ENCODE measurements at places on chromosomes 6 and 20.

GRCh38 chr6:73639040-73639439, 14.8 kb downstream of the SLC17A5 start:
- no peak for DNase-seq

DNA sequence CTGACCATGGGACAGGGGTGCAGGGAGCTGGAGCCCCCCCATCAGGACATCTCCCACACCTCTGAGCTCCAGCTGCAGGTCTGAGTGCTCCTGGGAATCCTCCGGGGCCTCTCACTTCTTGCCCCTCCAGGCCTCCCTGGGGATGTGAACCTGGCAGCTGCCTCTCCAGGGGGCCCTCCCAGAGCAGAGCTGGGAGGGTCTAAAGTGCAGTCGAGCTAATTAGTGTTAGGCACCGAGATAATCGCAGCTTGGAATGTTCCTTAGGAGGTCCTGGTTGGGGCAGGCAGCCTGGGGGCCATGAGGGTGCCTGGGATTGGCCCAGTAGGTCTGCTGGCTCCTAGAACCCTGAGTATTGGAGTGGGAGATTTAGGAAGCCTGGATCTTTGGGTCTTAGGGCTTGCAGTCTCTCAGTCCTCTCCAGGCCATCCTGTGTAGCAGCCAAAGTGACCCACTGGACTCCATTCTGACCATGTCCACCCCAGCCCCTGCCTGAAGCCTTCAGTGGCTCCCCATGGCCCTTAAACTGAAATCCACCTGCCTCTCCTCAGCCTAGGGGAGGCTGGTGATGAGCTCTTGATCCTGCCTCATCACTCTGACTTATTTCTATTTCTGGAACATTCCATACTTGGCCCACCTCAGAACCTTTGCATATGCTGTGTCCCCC, 26.0 kb downstream of the CEBPB start:
- no peak for DNase-seq

- no peak for DNase-seq
Observed at GRCh38 chr20:43953919-43954592, 39.4 kb downstream of the TOX2 start.

- no peak for DNase-seq
Observed at GRCh38 chr6:2768696-2769095, 3.5 kb downstream of the WRNIP1 start.

DNA sequence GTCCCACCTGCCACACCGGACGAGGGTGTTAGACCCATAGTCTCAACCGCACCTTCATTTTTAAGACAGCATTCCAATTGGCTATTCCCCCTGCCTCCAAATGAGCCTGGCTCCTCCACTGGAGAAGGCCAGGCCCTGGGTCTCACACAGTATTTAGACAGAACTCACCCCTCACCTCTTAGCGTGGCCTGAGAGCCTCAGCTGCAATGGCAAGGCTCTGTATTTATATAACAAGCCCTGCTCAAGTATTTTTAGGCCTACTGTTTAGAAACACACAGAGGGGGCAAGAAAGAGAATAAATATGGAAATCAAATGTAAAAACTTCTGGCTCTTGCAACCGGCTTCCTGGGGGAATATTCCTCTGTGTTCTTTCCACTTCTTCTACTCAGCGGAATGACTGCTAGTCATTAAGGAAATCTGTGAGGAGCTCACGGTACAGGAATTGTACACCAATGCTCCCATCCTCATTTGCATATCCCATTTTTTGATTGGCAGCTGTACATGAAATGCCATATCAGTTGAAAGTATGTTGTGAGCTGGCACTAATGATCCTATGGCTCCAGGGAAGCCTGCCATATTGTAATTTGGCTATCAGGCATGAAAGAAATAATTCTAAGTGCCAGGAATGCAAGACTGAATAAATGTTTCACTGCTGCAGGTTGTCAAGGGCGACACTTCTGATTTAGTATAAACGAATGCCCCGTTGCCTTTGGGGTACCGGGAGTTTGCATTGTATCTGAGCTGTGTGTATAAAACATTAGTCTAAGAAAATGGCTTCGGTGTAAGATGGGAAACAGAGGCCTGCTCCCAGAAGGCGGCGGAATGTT, 207.5 kb downstream of the ZNF217 start:
- DNase-seq = no peak

DNA sequence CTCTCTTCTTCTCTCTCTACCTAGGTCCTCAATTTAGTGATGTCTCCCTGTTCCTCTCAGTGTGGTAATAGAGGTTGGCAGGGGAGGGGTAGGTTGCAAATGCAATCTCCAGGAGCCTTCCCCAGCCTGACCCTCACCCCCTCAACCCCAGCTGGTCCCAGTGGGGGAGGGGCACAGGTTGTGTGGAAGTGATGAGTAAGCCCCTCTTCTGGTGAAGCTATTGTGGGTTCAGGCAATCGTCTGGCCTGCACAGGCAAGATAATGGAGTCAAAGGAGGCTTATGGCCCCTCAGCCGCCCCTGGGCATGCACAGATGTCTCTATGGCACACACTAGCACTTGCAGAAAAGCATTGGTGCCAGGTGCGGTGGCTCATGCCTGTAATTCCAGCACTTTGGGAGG, 10.8 kb upstream of the ADA start:
- no peak for DNase-seq

- no peak for DNase-seq
Observed at GRCh38 chr20:44500221-44500620, 21.6 kb downstream of the SERINC3 start.

- no peak for DNase-seq
Observed at GRCh38 chr20:25220810-25221591, 25.5 kb downstream of the ENTPD6 start.

DNA sequence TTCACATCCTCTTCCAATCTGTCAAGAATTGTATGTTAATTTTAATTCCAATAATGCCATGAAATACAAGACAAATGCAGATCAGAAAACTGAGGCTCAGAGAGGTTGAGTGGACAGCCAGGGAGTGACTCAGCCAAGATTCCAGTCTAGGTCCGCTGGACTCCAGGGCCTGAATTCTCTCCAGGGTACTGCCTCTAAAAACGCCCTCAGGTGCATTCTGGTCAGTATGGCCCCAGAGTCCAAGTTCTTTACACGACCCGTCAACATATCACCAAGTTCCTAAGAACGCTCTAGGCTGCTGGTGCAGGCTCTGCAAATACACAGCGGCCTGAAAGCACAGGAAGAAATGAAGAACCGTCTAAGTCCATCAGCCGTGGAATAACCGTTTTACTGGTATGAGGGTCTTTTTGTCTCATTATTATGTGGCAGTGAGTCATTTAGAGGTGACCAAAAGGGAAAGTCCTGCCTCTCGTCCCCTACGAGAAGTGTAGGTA, 709 bp upstream of the ASXL1 start:
- DNase-seq = no peak

- DNase-seq = no peak
Observed at GRCh38 chr6:131048459-131048858, 14.6 kb downstream of the EPB41L2 start.

- DNase-seq = no peak
Observed at GRCh38 chr6:14728396-14729024, 517.4 kb upstream of the JARID2 start.

DNA sequence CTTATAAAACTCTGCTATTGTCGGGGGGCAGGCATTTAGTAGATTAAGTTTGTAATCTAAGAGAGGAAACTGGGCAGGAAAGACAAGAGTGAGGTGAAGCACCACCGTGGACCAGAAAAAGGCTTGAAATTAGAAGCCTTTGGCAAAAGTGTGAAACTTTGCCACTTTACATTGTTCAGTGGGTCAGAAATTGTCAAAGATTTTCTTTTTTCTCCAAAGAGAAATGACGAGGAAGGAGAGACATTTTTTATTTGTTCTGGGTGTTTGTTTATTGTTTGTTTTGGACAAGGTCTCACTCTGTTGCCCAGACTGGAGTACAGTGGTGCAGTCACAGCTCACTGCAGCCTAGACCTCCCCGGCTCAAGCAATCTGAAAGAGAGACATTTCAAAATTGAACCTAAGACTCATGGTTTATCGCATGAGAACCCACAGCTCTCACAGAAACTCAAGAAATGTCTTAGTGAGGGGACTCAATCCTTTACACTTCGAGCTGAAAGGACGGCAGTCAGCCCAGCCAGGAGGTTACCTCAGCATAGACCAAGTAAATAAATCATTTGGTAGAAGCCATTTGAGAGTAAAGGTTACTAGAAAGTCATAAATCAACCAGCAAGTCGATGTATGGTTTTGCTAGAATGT, 262.8 kb upstream of the TAB2 start:
- no peak for DNase-seq

DNA sequence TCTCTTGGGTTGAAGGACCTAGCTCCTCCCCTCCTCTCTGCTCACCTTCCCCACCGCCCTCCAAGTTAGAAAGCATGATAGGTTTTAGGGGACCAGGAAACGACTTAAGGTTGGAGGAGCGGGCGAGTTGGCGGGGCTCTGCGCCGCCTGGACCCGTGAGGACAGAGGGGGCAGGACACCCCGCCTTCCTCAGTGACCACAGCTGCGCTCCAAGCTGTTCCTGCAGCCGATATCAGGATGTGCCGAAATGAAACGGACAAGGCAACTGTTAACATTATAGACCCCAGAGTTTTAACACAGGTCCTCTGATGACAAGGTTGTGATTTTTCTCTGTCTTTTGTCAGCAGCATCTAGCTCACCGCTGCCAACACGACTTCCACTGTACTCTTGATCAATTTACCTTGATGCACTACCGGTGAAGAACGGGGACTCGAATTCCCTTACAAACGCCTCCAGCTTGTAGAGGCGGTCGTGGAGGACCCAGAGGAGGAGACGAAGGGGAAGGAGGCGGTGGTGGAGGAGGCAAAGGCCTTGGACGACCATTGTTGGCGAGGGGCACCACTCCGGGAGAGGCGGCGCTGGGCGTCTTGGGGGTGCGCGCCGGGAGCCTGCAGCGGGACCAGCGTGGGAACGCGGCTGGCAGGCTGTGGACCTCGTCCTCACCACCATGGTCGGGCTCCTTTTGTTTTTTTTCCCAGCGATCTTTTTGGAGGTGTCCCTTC, at the start of gene GRM1:
Gene GRM1, plus strand, starts transcription at position 212 of the 722 bp plus-strand sequence. Its CDS starts 456 bp downstream, at position 668.
- no peak for DNase-seq

DNA sequence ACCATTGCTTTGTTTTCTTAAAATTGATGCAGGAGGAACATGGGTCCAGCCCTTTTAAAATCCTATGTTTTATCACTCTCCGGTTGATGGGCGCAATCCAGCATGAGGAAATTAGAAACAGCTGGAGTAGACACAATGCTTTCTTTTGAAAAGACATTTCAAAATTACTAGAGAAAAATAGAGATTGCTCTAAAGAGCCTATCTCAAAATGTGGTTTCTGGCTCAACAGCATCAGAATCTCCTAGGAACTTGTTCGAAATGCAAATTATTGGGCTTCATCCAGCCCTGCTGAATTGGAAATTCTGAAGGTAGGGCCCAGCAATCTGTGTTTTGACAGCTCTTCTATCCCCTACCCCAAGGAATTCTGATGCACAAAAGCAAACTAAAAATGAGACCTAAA, 190.8 kb upstream of the BMP2 start:
- DNase-seq = no peak

DNA sequence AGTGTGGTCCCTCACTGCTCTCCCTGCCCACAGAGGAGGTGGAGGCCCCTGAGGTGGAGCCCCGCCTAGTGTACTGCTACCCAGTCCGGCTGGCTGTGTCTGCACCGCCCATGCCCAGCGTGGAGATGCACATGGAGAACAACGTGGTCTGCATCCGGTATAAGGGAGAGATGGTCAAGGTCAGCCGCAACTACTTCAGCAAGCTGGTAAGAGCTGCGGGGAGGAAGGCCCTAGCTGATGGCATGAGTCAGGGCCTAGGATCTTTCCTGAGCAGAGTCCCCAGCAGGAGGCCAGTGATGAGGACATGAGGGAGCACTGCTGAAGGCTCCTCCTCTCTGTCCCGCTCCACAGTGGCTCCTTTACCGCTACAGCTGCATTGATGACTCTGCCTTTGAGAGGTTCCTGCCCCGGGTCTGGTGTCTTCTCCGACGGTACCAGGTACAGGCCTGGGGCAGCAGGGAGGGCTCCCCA, 11.2 kb downstream of the PCIF1 start:
- DNase-seq = no peak

- no peak for DNase-seq
Observed at GRCh38 chr6:52664991-52665686, 5.8 kb upstream of the TMEM14A start.

DNA sequence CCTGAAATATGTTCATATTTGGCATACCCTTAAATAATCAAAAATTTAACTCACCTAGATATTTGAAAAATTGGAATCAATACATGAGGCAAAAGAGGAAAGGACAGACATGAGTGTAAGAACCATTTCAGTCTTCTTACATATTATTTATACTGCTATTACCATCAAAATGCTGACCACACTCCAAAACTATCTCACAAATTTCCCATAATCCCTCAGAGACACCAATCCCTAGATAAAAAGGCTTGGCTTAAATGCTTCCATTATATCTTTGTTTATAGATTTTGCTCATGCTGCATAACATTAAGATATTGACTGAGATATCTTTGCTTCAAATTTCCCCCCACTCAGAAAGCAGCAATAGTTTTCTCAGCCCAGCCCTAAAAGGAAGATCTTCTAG, 11.7 kb upstream of the NT5DC1 start:
- no peak for DNase-seq

GRCh38 chr6:5178806-5179205, 81.9 kb downstream of the LYRM4 start:
- DNase-seq = no peak

- no peak for DNase-seq
Observed at GRCh38 chr6:5670381-5670780, 336.3 kb downstream of the NRN1 start.

- no peak for DNase-seq
Observed at GRCh38 chr6:90805619-90806155, 218.8 kb upstream of the MAP3K7 start.

DNA sequence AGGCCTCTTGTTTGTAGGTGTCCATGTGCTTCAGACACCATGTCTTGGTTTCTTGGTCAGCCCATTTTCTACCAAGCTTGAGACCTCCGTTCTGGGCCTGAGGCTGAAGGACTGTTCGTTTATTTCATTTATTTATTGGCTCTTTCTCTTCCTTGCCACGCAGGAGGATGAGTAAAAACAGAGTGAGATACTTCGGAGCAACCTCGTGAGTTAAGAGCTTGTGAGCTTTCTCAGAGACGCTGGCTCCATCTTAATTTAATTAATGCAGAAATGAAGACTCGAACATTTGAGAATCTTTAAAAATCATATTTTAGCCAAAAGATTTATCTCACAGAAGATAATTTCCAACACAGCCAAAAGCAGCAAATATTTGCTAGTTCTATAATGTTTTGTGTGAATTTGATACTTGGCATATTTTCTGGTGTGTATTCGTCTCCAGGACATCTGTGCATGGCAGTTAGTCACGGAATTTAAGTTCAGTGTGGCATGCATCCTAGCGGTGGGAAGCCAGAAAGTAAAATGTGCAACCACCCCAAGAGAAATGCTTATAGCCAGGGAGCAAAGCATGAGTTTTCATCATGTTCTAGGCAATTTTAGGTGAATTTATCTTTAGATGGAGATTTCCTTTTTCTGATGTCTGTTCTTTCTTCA, 76.0 kb downstream of the THBS2 start:
- DNase-seq = peak; percentile 47

DNA sequence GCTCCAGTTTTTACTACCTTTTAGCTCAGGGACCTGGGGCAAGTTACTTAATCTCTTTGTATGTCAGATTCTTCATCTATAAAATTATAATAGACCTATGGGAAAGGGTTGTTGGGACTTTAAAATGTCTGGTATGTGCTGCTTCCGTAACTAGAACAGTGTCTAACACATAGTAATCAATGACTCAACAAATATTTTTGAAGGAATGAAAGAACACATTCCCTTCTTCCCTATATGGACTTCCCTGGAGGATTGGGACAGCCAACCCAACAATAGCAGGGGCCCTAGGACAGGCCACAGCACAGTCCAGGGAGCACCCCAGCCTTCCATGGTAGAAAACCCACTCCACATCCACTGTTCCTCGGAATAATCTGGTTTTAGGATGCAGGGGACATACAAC, 50.7 kb upstream of the TPD52L1 start:
- DNase-seq = no peak
